Endothelial cell (in vitro differentiated cells): ENCODE measurements at places on chromosomes 2 and 18.

DNA sequence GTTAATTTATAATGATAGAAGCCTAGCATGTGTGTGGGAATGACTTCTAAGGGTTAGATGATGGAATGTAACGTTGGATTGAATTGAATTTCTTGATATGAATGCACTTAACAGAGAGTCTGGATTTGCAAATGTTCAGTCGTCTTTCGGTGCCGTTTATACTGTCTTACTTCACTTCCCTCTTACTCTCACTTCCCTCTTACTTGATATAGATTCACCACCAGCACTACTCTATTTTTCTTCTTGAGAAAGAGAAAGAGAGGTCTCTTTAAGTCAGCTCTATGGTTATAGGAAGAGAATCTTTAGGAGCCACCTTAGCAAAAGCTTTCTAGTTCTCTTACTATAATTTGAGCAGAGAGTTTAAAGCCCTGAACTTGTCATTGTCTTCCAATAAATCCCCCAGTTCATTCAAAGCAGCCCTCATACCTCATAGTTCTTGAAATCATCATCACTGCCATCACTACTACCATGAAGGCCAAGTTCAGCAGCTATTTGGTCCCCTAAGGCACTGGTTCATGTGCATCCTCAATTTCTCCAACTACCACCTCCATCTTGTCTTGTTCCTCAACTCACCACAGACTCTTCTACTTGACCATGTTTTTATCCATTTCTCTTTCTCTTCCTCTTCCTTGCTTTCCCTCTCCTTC, 501.7 kb upstream of the TCF4 start:
- DNase-seq: no peak

- DNase-seq: no peak
These were observed 59.5 kb downstream of the ACKR3 start for GRCh38 chr2:236628981-236629605.

- no peak for DNase-seq
These were observed 95.3 kb downstream of the CDH7 start for GRCh38 chr18:65846107-65846506.

DNA sequence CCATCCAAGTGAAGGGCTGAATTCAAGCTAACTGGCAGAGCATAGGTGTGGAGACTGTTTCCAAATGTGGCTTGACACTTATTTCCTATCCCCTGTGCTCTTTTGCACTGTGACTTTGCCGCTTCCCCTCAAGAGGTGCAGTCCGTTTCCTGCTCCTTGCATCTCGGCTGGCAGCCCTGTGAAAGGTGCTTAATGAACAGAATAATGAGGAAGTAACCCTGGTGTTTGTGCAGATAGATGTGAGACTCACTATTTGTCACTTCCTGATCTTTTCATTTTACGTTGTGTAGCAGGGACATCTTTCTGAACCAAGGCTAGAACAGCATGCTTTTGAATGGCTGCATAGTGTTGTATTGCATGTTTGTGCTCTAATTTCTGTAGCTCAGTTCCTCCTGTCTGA, 60.8 kb downstream of the CEP192 start:
- peak; percentile 6 for DNase-seq

GRCh38 chr2:167832868-167833287, 414.5 kb downstream of the STK39 start:
- DNase-seq: no peak

DNA sequence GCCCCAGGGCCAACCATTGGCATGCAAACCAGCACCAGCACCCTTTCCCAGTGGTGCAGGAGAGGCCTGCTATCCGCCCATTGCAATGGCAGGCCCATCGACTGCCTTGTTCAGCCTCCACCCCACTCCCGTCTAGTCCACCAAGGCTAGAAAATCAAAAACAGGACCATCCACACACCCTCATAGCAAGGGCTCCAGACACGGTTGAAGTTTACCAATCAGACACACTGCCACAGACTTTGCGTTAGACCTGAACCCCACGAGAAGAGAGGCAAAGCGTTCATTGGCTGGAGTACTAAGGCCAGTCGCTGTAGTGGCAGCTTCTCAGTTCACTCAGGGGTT, 95.3 kb upstream of the TEX51 start:
- DNase-seq: no peak
